ENCODE measurements at places on chromosomes 11 and 22.

- DNase-seq: no peak
These were observed 38.3 kb upstream of the NFAM1 start for GRCh38 chr22:42470366-42471082.

- DNase-seq: no peak
These were observed 18.3 kb downstream of the MYO18B start for GRCh38 chr22:25760294-25760693.

DNA sequence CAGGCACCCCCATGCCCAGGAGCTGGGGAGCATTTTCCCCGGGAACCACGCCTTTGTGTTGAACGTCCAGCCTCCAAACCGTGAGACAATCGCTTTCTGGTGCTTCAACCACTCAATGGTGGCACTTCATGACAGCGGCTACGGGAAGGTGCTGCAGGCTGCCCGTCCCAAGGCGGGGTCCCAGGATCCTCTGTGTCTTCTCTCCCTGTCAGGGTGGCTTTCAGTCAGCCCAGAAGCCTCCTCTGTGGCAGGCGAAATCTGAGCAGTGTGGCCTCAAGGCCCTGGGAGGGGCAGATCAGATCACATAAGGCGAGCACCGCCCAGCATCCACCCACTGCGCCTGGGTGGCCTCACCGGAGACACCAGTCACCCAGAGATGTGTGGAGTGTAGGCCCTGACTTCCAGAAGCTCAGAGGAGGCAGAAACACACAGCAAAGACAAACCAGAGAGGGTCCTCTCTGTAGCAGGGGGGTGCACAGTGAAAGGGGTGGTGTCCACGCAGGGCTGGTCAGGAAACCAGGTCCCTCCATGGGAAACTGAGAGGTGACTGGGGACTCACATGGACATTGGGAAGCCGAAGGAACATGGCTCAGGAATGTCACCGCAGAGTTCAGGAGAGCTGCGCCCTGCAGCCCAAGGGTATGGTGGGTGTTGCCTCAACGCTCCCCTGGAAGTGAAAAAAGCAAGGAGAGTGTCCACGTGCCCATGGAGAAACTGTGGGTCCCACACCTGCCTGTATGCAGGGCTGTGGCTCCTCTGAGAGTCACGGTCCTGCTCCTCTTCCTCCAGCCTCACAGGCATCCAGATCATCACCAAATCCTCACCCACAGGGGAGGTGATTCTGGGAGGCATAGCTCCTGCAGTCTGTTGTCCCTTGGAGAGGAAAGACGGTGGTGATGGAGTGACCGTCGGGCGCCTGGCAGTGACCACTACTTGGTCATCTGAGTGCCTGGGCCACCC lies 1420.7 kb downstream of the TBC1D22A start:
- DNase-seq: no peak

GRCh38 chr11:16191868-16192240 lies 164.5 kb downstream of the SOX6 start:
- no peak for DNase-seq

DNA sequence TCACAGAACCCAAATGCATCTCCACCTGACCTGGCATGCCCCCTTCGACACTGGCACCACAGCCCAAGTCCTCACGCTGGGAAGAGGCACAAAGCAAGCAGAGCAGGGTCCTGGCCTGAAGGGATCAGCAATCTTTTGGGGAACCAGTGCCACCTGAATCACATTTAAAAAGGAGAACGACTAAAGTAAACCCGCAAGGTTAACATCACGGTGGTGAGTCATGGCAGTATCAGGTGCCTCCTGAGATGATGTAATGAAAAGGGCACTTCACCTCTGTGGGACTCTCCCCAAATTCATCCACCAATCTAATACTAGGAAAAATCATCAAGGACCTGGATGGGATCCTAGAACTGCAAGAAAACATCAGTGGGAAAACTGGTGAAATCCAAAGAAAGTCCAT lies 44.9 kb downstream of the PACSIN2 start:
- no peak for DNase-seq

GRCh38 chr11:34261820-34262219 lies 96.0 kb downstream of the ABTB2 start:
- no peak for DNase-seq

- no peak for DNase-seq
These were observed 173.4 kb upstream of the SESN3 start for GRCh38 chr11:95404370-95404769.

GRCh38 chr11:72260574-72260973 lies 16.6 kb upstream of the PHOX2A start:
- DNase-seq: no peak

DNA sequence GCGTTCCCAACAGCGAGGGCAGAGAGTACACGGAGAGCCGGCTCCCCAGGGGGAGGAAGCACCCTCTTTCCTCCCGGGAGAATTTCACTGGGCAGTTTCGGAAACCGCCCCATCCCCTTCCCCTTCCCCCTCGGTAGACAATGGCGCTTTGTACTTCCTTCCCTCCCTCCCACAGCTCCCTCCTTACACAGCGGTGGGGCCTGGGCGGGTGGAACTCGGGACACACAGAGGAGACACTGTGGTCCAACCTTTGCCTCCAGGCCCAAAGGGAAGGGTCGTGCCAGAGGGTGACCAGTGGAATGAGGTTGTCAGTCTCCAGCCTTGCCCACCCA lies 4.3 kb downstream of the SMTN start:
- DNase-seq: peak; percentile 32

DNA sequence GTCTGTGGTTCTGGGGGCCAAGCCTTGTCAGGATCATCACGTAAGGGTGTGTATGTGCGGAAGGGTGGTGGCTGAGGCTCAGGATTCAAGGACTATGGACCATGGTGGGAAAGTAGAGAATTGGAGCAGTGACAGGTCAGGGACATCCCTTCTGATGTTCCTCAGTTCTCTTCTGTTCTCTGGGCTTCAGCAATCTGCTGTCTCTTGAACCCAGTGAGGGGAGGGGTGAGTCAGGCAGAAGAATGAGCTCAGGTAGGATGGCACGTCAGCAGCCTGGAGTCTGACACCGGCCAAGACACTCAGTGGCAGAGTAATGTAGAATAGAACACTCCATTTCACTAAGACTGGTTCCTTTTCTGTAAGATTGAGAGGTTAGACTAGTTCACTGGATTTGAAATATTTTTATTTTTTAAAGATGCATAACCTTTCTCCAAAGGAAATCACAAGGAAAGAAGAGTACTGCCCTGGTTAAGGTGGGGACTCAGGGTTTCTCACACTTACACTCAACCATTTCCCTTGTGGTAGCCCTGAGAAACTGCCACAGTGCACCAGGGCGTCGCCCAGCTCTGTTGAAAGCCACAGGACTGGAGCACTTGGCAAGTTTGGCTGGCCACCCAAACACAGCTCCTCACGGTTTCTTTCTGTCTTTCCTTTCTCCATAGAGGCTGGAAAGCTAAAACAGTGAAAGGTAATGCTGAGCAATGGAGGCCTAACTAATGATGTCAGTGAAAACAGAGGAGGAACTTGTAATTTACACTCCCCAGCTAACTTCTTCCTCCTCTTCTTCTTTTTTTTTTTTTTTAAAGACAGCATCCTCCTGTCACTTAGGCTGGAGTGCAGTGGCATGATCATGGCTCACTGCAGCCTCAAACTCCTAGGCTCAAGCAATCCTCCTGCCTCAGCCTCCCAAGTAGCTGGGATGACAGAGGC lies 23.1 kb upstream of the MICAL2 start:
- DNase-seq: peak; percentile 56

GRCh38 chr22:28769394-28770085 lies 3.0 kb upstream of the CCDC117 start:
- no peak for DNase-seq

GRCh38 chr11:66126064-66126463 lies 56.0 kb downstream of the PACS1 start:
- no peak for DNase-seq

GRCh38 chr11:128527046-128527445 lies 60.3 kb downstream of the ETS1 start:
- no peak for DNase-seq

- no peak for DNase-seq
These were observed 2.2 kb downstream of the TNKS1BP1 start for GRCh38 chr11:57322256-57323166.

GRCh38 chr11:114036147-114036811 lies 23.2 kb upstream of the ZBTB16 start:
- DNase-seq: no peak
